ENCODE measurements at places on chromosomes 7 and 10.

DNA sequence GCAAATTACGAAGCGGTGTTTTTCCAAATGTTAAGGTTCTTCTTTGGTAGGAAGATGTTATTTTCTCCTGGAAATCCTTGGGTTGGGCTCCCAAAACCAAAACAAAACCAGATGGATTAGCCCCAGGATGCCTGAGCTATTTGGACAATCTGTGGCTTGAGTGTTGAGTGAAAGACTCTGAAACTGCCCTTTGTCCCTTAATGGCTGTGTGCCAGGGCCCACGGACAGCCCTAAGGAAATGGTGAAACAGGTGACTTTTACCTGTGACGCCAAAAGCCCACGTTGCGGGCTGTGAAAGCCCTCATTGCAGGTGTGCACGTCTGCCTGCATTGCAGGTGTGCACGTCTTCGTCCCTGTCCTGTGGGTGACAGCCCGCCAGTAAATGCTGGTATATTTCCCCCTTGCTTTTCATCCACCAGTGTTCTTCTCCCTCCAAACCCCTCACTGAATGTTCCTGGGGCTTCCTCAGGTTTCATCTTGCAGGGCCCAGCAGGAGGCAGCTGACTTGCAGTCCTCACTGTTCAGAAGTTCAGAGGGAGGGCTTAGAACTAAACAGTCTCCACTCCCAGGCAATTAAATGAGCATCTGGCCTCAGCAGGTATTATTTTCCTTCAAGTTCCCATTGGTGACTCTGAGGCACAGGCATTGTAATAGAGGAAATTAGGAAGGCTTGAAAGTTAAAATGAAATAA is 10.7 kb downstream of the PFKP start:
- no peak for DNase-seq

GRCh38 chr10:3647074-3647473 is 137.9 kb downstream of the KLF6 start:
- DNase-seq: no peak

GRCh38 chr7:81155654-81156373 is 237.0 kb upstream of the SEMA3C start:
- DNase-seq: no peak

DNA sequence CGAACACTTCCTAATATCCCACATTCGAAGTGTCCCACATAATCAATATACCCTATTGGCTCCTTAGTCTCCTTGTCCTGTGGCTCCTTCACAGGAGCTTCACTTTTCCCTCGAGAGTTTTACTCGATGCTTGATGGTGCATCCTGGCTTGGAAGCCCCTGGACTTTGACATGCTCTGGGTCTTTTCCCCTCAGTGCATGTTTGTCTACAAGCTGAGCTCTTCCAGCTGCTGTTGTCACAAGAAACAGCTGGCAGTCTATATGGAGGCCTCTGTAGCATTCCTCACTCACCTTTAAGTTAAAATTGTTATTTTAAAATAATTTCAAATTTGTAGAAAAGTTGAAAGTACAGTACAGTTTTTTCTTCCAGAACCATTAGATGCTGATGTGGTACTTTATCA is 27.1 kb downstream of the ST7 start:
- no peak for DNase-seq

DNA sequence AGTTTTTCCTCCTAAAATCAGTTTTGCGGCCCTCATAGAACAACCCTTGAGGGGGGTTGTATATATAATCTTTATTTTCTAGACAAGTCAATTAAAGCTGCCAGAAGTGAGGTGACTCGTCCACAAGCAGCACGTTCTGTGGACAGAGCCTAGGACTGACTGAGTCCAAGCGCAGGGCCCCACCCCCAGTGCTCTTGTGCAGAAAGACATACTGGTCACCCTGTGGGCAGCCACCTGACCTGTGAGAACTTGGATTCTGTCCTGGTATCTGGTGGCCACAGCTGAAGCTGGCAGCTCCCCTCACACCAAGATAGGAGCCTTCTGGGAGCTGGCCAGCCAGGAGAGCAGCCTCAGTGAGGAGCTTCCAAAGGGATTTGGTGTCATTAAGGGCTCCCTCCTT is 89.3 kb downstream of the GRK5 start:
- no peak for DNase-seq

GRCh38 chr10:97788552-97789442 is 17.0 kb upstream of the SFRP5 start:
- DNase-seq: no peak

DNA sequence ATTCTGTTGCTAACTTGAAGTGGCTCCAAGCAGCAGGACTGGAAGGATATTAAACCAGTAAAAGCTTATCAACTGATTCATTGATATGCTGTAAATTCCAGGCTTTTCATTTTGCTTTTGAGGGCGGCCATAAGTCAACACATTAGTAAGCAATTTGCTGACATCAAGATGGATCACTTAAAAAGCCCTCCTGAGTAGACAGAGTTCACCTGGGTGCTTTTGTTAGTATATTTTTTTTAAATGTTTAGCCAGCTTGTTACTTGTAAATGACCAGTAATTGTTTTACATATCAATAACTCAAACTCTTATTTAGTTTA is 26.5 kb downstream of the RNF32 start:
- no peak for DNase-seq

DNA sequence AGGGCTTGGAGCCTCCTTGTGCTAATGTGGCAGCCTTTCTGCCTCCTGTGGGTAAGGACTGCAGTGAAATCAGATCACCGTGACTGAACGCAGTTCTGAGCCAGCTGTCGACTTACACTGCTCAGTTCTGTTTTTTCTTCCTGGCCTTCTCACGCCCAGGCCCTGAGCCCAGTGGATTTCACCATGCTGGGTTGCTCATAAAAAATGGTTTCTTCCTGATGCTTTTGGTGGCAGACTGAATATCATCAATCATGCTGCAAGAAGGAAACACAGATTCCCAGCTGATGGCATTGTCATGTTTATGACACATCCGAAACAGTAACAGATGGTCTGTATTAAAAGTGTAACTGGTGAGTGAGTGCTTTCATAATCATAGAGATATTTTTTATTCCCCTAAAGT is 389.6 kb downstream of the GALNT17 start:
- no peak for DNase-seq

- DNase-seq: no peak
Measured at GRCh38 chr7:114623146-114623545, 208.5 kb downstream of the FOXP2 start.

DNA sequence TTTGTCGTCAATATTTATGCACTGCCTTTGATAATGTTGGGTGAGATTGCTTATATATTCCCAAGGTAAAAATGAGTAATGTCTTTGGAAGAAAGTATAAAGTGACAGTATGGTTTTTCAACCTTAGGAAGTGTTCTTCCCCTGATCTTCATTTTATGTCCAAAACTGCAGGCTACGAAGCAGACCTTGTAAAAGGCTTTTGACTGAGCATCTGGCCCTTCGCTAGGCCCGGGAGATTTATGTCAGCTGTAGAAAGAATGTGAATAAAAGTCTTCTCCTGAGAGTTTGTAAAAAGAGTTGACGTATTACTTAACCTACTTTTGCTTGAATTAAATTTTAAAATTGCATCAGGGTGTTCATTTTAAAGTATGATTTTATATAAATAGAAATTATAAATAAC is 116.8 kb downstream of the CPED1 start:
- DNase-seq: peak; percentile 32

- DNase-seq: no peak
Measured at GRCh38 chr7:140042386-140042670, 20.4 kb downstream of the PARP12 start.

- no peak for DNase-seq
Measured at GRCh38 chr7:88666626-88667025, 92.9 kb upstream of the ZNF804B start.

DNA sequence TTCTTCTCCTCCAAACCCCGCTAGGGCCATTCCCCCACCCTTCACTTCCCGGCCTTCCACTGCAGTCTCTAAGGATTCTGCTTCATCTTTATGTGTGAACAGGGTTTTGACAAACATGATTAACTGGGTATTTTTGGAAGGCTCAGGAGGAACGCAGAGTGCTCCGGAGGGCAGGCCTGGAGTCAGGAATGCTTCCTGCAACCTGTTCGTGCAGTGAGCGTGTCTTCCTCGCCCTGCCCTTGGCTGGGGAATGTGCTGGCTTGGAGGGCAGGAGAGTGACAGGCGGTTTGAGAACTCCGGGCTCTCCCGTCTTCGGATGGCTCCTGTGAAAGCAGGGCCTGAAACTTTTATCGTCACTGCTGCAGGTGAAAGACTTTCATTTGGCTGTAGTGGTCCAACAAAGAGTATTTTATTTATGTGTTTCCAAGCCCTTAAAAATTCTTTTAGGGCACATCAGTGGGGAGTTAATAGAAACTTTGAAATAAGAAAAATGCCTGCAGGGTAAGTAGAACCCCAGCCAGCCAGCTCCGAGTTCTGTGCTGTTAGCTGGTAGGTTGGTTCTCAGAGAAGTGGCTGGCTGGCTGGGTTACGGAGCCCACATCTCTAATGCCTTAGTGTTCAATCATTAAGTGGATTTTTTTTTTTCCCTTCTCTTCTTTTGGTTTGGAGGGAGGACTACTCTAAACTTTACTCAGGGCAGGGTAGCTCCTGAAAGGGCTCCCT is 51.0 kb downstream of the TCF7L2 start:
- DNase-seq: no peak

- DNase-seq: no peak
Measured at GRCh38 chr7:141891336-141891735, 24.9 kb upstream of the OR9A4 start.

- DNase-seq: no peak
Measured at GRCh38 chr7:30901856-30902255, 9.8 kb upstream of the AQP1 start.
